SK-N-SH (cell line): ENCODE measurements at places on chromosomes 2 and 18. TPM values are rescaled to one million over a fixed set of nuclear protein-coding genes. Genes with fewer than 3 reads are reported as not detected.

- DNase-seq = no peak
Measured at GRCh38 chr2:16861530-16861929, 195.9 kb upstream of the CYRIA start.

GRCh38 chr2:234110219-234110618 lies 59.7 kb downstream of the SPP2 start:
- DNase-seq = no peak

GRCh38 chr2:20607446-20607845 lies 43.5 kb downstream of the HS1BP3 start:
- no peak for DNase-seq

- no peak for DNase-seq
Measured at GRCh38 chr2:30235859-30236535, 4.7 kb downstream of the LBH start.

GRCh38 chr18:73840319-73840945 lies 307.2 kb downstream of the FBXO15 start:
- no peak for DNase-seq

DNA sequence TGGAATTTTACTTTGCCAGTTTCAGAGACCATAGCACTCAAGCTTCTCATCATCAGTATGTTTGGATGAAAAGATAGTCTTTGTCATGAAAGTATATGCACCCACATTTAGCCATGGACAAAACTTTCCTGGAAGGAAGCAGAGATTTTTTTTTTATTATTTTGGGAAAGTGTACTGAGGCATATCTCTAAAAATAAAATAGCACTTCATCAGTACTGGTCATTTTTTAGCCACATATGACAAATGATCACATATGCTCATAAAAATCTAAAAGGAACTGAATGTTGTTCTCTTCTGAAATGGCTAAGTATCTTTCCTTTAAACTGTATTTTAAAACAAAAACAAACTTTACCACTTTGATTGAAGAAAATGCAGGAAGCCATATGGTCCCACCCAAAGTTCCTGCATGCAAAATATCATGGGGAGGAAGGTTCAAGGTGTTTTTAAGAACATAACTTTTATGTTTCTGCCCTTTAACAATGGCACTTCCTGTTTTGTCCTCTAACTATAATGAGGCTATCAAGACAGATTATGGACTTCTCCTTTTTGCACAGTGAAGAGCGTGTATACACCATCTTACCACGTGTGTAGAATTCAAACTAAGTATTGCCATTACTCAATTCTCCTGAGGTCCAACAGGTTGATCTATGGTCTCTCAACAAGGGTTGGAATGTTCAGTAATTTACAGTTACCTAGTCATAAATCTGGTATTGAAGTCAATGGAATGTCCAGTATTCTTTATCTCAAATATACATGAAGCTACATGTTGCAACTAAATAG lies 77.1 kb upstream of the SLC39A10 start:
- no peak for DNase-seq

- no peak for DNase-seq
Measured at GRCh38 chr18:76419811-76420210, 75.2 kb downstream of the ZNF516 start.

DNA sequence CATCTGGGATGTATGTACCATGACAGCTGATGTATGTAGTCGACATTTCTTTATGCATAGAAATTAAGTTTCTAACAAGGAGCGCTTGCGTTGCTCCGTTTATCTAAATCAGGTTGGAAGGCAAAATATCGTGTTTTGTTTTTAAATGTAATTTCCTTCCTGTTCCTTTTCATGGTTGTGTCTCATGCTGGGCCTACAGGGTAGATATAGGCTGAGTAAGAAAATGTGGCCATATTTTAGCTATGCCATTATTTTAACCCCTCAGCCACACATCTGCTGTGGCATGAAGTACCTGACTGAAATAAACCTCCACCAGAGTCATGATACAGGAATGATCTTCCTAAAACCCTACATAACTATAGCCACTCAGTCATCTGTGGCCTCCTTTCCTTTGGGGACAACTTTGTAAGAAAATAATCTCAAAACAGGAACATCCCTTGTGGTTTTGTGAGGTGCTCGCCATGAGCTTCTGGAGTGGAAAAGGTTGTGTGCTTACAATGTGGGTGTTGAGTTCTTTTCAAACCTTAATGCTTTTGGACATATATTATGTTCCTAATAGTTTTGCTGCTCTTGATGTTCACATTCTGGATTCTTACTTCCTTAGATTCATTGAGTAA lies 214.3 kb downstream of the FAM210A start:
- DNase-seq = no peak

DNA sequence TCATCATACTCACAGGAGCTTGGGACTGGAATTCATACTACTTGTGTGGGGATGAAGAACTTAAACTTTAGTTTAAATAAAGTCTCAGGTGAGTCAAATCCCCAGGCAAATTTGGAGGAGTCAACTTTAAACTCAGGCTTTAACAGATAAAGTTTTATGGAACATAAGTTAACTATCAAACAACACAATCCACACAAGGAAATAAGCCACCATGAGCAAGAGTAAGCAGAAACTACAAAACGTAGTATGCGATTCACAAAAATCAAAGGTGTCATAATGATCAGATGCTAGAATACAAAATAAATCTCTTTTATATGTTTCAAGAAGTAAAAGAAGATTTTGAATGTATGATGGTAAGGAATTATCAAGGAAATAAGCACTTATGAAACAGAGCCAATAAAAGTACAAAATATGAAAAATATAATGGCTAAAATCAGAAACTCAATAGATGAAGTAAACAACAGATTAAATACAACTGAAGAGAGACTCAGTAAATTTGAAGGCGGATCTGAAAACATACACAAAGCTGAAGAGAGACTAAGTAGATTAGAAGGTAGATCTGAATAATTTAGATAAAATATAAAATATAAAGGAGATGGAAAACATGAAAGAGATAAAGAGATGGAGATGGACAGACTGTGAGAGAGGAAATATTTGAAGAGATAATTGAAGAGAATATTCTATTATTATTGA lies 97.5 kb upstream of the TWIST2 start:
- DNase-seq = no peak

DNA sequence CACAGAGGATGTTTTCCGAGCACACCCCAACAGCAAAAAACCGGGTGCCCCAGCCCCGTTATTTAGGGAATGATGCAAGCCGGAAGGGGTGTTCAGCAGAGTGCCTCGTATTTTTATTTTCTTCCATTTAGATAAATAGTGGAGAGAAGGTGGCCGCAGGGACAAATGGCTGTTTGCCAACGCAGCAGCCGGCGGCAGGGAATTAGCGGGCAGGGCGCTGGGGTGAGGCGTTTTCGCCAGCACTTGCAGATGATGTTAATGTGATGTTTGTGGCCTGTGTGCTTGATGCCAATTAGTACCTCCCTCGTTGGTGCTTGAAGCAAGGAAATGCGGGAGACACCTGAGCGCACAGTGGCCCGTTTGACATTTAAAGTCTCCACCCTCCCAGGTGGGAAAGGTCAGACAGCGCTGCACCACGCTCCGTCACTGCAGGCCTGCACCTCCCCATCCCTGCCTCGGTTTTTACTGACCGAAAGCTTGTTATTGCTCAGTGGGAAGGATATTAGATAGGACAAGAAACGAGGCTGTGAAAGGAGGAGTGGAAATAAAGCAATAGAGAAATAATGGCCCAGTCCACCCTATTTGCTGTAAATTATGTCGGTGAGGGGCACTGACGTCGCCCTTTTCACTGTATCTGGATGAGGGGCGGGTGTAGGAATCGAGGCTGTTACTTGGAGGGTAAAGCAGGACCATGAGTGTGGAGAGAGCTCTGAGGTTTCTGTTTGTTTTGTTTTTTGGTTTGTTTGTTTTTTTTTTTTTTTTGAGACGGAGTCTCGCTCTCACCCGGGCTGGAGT lies 39.1 kb downstream of the NFATC1 start:
- DNase-seq = no peak

- no peak for DNase-seq
Measured at GRCh38 chr2:175234650-175235049, 53.1 kb upstream of the ATP5MC3 start.

GRCh38 chr2:230912046-230912445 lies 13.0 kb downstream of the GPR55 start:
- no peak for DNase-seq

GRCh38 chr2:101064868-101065549 lies 62.9 kb downstream of the RPL31 start:
- no peak for DNase-seq

DNA sequence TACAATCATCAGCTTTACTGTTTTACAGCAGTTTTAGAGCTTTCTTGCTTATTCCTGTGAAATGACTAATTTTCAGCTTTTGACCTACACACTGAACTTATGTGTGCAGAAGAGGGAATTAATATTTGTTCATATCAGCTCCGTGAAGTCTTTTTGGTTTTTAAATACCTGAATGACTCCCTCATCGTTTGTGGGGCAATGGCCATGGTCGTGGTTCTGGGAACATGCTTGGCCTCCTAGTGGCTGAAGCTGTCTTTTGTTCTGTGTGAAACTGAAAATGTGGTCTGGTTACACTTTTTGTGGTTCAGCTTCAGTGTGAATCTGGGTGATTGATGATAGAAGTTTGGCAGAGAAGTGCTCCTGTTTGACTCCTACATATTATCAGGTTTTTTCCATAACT lies 408.1 kb downstream of the THSD7B start:
- DNase-seq = no peak

GRCh38 chr2:24926602-24927252 lies 6.7 kb upstream of the ADCY3 start:
- no peak for DNase-seq

DNA sequence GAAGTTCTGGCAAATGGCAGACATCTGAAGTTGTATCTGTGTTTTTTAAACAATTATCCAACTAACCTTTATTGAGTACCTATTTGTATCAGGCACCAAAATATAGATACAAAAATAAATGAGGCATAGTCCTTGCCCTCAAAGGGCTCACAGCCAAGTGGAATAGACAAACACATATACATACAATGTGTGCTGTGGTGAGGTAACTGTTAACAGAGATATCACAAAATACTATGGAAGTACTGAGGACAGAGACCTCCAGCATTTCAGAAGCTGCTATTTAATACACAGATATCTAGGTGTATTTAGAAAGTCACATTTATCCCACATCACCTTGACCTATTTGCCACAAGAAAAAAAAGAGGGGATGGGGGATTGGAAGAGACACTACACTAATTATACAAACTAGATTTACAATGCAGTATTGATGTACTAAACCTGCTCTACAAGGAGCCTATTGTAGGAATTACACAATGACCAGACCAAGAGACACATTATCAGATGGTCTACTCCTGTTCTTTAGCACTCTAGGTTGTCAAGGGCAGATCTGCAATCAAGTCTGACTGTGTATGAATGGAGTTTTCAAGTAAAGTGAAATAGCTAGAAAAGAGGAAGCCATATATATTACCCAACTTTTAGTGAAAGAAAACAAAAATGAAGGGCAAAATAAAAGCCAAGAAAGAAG lies 62.2 kb downstream of the SPIRE1 start:
- no peak for DNase-seq

DNA sequence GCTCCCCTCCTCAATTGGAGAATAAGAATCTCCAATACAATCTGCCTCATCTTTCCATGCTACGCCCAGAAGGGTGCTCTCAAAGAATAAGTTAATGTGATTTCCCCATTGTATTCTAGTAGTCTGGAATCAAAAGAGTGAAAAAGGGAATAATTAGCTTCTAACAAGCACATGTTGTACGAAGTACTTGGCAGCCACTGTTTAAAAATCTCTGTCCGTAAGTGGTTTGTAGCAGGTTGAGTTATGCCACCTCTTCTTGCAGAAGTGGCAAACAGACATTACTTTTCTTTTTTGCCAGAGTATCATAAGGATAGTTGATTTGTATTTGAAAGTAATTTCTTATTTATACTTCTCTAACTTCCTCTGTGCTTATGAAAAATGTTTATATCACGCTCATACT lies 184.7 kb downstream of the CD226 start:
- no peak for DNase-seq

DNA sequence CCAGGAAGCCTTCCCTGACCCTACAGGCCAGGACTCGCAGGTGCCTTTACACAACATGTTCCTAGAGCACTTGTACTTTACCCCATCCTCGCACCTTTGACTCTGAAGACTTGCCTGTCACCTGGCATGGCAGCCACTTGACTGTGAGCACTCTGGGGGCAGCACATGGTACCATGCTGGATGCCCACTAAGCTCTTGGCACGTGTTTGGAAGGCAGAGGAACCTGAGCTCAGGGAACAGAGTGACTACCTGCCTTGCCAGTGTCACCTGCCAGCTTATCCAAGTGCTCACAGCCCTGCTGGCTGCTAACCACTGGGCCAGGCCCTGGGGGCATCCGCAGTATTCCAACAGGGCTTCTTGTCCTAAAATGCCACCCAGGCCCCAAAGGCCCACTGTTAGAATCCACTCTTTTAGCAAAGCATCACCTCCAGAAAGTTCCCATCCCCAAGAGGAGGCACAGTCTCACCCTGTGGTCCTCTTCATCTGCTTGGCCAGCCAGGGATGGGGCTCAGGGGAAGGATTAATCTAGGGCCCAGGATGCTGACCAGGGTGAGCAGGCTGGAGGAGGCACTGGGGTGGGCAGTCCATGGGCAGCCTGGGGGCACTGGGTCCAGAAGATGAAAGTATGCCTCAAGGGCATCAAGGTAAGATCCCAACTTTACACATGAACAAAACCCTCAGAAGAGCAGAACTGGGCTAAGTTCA lies 57.0 kb downstream of the ZBTB7C start:
- no peak for DNase-seq

GRCh38 chr2:117621326-117621725 lies 193.2 kb upstream of the DDX18 start:
- no peak for DNase-seq

DNA sequence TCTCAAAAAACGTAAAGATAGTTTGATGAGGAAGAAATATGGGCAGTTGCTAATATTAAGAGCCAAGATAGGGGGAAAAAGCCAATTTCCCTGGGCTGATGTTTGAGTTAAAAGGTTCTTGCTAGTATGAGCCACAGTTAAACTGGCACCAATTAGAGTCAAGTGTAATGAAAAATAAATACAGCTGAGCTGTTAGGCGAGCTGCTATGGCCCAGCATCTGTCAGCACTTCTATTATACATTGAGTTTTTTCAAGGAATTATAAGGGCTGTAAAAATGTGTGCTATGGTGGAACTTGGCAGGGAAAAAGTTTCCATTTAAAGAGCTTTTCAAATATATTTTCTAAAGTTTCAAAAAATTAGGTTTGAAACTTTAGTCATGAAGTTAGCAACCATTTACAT lies 279.6 kb downstream of the CYRIA start:
- no peak for DNase-seq

- no peak for DNase-seq
Measured at GRCh38 chr2:135821190-135821589, 15.8 kb downstream of the LCT start.

ACTG2 gene
- 0.10 and 0.25 TPM in 2 replicates for polyA plus RNA-seq

CDH7 gene
- polyA plus RNA-seq = not detected in 2 replicates

WDR35 gene
- 8.6 and 12.1 TPM in 2 replicates for polyA plus RNA-seq

KLHL30 gene
- not detected in 2 replicates for polyA plus RNA-seq

C1GALT1C1L gene
- 2.6 and 3.1 TPM in 2 replicates for polyA plus RNA-seq

CHRND gene
- 0.12 TPM in 1 of 2 replicates, not detected in the other for polyA plus RNA-seq

ANKRD62 gene
- not detected in 2 replicates for polyA plus RNA-seq

DSEL gene
- polyA plus RNA-seq = 3.3 and 4.6 TPM in 2 replicates

COMMD1 gene
- 32.5 and 33.1 TPM in 2 replicates for polyA plus RNA-seq

TCF23 gene
- polyA plus RNA-seq = not detected in 2 replicates

KLHL14 gene
- not detected in 2 replicates for polyA plus RNA-seq

TDRD15 gene
- polyA plus RNA-seq = not detected in 2 replicates

RNU2-63P gene
- polyA plus RNA-seq = not detected in 2 replicates

SERPINB11 gene
- not detected in 2 replicates for polyA plus RNA-seq

PLGLB2 gene
- 1.2 and 1.9 TPM in 2 replicates for polyA plus RNA-seq

SIX3 gene
- 0.58 and 0.67 TPM in 2 replicates for polyA plus RNA-seq

UGT1A10 gene
- not detected in 2 replicates for polyA plus RNA-seq

SLC9A4 gene
- polyA plus RNA-seq = 0.07 and 0.11 TPM in 2 replicates
